HEK293T (cell line): ENCODE measurements at places on chromosomes 6 and 20.

DNA sequence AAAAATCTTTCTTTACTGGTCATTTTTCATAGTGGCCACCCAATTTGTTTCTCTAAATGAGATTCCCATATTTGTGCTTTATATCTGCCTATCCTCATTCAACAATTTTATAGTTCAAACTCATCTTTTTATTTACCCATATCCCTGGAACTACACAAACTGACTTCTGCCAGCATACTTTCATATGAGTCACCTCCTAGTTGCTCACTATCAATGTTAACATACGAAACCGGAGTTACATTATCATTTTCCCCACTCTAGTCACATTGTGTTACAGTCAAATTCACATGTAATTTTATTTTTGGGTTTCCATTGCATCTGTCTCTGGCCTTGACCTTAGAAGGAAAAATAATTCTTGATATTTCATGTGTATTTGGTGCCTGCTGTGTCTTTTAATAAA is 499.4 kb downstream of the MAFB start:
- no peak for DNase-seq

DNA sequence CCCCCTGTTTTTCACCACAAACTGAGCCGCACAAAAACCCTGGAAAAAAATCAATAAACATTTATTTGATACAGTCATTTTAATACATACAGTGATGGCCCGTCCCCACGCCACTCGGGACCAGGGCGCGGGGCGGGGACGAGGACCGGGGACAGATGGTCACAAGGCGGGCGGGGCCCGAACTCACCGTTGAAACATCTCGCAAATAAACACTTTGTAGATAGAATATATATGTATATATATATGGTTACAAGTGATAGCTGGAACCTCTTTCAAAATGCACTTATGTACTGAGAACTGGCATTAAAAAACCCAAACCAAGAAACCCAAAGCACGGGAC is 418 bp upstream of the UCKL1 start:
- no peak for DNase-seq

DNA sequence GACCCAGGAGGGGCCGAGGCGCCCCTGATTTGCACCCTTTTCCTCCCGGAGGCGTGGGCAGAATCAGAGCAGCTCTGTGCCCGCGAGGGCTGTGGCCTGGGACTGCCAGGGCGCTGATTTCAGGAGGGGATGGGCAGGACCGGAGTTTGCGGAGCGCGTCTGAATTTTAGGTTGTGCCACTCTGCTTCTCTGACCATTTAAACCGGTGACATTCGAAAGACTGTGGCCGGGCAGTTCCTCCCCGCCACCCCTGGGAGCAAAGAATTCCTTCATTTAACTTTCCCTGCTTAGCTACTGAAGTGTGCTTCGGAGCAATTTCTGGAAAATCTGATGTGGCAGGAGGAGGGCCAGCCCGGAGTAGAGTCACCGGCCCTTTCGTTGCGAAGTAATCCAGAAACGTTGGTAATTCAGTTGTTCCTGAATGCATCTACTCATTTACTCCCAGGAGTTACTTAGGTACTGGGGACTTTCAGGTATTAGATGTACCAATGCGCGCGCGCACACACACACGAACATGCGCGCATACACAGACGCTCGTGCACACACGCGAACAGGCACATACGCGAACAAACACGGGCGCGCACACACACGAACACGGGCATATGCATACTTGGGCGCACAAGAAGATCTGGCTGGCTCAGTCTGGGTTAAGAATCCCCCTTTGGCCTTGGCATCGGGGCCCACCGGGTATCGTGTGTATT is 568 bp downstream of the CCDC170 start:
- DNase-seq: no peak

DNA sequence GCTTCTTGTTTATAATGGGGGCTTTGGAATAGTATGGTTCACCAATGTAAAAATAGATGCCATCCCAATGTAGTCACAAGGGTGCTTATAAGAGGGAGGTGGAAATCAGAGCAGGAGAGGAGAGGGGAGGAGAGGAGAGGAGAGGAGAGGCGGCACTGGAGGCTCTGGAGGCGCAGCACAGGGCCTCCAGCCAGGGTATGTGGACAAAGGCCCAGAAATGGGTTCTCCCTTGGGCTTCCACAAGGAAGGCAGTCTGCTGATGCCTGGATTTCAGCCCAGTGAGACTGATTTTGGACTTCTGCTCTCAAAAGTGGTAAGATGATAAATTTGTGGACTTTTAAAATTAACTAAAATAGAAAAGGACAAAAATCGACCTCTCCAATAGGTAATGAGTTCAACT is 116.8 kb downstream of the RNASET2 start:
- no peak for DNase-seq

DNA sequence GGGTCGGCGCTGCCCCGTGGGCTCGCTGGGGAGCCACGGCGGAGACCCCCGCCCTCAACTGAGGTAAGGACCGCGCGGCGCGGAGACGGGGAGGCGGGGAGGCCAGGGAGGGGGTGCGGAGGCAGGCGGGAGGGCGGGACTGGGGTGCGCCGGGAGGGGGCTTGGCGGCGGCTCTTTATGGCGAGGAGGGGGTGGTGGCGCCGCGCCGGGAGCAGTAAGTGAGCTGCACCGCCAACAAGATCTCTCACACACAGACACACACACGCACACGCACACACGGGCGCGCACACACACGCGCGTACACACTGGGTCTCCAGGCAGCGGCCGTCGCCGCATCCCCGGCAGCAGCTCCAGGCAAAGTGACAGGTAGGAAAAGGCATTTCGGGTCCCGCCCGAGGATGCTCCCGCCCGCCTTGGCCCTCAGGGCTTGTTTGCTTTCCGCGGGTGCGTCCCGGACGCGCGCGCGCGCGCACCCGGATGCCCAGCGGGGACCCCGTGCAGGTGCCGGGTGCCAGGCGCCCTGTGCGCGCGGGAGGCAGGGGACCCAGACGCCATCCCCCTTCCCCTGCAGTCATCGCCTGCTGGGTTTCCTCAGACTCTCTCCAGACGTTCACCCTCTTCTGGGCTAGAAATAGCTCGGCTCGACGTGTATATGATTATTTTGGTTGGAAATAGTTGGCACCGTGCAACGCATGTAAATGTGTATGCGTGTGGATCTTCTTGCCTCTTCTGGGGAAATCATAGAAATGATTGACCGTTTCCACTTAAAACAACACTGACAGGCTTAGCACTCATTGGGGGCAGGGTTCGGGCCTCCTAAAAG is at the start of gene PLCB4:
Gene PLCB4, plus strand, starts transcription at position 247 of the 823 bp plus-strand sequence. CDS start 238,728 bp downstream, outside the sequence.
- DNase-seq: peak; percentile 37

DNA sequence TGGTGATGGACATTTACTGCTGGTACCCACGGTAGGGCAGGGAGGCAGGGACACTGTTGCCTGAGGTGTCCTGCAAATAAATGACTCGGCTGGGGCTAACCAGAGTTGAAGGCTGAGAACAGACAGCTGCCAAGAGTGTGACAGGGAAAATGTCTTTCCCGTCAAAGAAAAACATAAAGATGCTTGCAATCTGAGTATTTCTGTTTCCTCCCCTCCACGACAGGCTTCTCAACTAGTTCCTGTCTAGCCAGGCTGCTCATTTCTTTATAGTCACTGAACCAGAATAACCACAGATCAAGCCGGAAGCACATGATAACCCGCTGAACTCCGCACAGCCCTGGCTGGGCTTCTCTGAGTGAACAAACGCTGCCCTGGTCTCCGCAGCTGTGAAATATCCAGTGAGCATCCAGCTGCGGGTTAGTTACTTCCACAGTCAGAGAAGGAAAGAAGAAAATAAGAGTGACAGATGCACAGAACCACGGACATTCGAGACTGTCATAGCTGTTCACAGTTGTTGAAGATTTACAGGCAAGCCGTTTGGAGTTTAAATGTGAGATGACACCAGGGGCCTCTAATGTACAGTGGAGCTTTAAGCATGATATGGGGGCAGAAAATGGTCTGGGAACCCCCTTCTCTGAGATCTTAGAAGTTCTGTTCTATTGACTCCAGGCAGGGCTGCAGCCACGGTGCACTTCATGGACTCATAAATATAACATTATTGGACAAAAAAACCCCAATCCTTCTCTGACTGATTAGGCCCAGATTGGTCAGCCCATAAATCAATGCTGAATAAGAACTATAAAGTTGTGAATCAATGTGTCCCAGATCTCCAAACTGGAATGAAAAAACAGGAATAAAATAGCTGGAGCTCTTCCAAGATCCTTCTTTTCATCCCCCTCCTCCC is 299.9 kb upstream of the SUPT3H start:
- DNase-seq: no peak

DNA sequence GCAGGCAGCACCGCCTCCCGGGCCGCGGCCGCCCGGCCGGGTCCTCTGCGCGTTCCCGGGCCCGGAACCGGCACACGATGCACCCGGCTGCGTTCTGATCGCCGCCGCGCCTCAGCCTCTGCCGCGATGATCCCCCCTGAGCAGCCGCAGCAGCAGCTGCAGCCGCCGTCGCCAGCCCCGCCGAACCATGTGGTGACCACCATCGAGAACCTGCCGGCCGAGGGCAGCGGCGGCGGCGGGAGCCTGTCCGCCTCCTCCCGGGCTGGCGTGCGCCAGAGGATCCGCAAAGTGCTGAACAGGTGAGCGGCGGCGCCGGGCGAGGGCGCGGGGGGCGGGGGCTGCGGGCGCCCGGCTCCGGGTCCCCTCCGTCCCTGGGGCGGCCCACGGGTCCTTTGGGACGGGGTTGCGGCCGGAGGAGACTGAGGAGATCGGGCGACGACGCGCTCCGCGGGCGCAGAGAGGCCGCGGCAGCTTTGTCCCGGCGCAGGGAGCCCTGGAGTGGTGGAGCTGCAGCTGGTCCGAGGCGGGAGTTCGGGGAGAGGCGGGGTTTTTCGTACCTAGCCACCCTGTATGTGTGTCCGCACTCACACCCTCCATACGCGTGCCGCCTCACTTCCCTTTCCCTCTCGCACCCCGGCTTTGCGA is 659 bp downstream of the SLC35F1 start:
- DNase-seq: peak; percentile 62

DNA sequence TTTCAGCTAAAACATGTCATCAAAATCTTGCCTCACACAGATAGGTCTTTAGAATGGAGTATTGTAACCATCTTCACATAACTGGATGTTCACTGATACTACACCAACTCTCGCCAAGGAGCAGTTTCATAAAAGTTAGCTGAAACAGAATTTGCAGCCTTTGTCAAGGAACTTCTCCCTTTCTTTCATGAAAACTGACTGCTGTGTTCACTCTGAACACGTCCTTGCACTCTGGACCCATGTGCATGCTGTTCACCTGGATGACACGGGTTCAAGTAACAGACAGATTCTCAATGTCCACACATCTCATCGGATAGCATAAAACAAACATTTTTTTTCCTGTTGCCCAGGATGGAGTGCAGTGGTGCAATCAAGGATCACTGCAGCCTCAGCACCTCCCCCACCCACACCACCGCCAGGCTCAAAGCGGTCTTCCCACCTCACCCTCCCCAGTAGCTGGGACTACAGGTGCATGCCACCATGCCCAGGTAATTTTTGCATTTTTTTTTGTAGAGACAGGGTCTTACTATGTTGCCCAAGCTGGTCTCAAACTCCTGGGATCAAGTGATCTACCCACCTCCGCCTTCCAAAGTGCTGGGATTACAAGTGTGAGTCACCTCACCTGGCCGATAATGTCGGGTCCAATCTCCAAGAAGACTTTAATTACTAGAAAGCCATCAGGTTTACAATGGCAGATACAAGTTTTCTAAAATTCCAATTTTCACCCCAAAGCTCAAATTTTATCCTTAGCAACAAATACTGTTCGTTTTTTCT is 9.4 kb downstream of the DIDO1 start:
- DNase-seq: no peak

DNA sequence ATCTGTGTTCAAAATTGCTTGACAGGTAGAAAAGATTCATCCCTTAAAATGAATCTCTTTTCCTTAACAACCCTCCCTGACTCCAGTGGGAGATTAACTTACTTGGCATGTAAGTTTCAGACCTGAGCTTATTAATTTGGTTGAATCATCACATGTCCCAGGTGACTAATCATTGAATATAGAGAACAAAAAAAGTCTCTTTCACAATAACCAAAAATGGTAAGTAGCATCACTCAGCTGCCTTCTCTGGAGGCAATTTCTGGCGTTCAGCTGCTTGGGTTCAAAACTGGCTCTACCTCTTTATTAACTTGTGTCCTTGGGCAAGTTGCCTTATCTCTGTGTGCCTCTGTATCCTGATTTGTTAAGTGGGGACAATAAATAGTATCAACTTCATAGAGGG is 2.9 kb downstream of the C6orf141 start:
- no peak for DNase-seq

DNA sequence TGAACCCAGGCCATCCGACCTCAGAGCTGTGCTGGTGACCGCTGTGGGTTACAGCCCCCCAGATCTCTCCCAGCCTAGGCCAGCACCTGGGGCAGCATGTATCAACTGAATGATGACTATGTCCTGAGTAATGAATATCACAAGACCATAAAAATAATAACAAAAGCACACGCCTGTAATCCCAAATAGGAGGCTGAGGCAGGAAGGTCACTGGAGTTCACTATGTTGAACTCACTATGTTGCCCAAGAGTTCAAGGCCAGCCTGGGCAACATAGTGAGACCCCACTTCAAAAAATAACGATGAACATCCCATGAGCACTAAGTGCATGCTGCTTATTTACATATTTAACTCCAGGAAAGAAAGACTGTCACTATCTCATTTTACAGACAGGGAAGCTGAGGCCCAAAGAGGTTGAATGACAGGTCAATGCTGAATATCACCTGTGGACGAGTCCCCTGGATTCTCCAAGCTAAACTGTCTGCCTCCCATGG is 92.3 kb downstream of the NFATC2 start:
- DNase-seq: no peak

DNA sequence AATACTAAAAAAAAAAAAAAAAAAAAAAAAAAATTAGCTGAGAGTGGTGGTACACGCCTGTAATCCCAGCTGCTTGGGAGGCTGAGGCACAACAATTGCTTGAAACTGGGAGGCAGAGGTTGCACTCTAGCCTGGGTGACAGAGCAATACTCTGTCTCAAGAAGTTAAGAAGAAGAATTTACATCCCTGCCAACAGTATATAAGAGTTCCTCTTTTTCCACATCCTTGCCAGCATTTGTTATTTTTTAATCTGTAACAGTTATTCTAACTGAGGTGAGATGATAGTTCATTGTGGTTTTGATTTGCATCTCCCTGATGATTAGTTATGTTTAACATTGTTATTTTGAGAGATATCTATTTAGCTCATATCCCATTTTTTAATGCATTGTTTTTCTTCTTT is 20.3 kb upstream of the DYNLRB1 start:
- no peak for DNase-seq

- no peak for DNase-seq
These were observed 6.8 kb downstream of the TCF21 start for GRCh38 chr6:133895573-133896343.

- no peak for DNase-seq
These were observed 99.3 kb downstream of the PHF3 start for GRCh38 chr6:63734923-63735322.

GRCh38 chr6:160505970-160506369 is 157.8 kb downstream of the SLC22A3 start:
- DNase-seq: no peak

GRCh38 chr6:2111162-2111677 is 134.2 kb downstream of the GMDS start:
- no peak for DNase-seq

DNA sequence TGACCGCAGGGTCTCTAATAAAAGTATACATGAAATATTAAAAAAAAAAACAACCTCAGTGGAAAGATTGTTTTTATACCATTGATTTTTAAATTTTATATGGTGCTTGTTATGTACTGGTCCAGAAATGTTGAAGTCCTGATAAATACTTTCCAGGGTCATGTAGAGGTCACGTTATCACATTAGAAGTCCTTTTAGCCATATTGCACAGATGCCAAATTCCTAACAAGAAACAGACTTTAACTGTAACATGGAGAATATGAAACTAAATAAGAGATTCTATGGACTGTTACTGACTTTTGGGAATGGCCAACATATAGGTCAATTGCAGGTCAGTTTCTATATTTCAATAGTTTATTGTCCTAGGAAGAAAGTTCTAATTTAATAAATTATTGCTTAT is 89.0 kb downstream of the ADGRB3 start:
- no peak for DNase-seq
